ENCODE measurements at places on chromosomes 3 and 15.
A peak's percentile ranks its signal among the peaks of the same experiment; 100 is the strongest.

GRCh38 chr3:123872621-123873020 is 11.5 kb downstream of the MYLK start:
- DNase-seq, result no peak

DNA sequence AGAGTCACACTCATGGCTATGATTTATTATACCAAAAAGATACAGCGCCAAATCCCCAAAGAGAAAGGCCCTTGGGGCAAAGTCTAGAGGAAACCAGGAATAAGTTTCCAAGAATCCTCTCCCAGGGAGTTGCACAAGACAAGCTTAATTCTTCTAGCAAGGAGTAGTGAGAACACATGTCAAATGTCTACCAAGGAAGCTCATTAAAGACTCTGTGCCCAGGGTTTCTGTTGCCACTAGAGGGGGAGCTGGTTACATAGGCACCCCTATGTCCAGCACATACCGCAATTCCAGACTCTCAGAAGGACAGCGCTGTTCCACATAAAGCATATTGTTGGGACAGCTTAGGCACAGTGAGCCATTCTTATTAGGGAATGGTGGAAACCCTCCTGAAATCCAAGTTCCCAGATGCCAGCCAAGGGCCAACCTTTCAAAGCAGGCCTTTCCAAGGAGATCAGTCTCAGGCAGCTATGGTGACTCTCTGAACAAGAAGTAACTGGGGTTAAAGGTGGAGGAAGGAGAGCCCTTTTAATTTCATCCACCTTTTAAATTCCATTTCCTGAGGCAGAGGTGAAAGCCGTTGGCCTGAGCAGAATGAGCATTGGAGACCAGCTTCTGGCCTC is 194.2 kb downstream of the UACA start:
- DNase-seq, result peak; percentile 62

- DNase-seq, result no peak
Observed at GRCh38 chr3:141921316-141921715, 44.9 kb downstream of the ATP1B3 start.

- no peak for DNase-seq
Observed at GRCh38 chr3:85604641-85605040, 645.9 kb downstream of the CADM2 start.

- peak; percentile 99 for DNase-seq
Observed at GRCh38 chr3:9399746-9400145, 2.3 kb downstream of the SETD5 start.

DNA sequence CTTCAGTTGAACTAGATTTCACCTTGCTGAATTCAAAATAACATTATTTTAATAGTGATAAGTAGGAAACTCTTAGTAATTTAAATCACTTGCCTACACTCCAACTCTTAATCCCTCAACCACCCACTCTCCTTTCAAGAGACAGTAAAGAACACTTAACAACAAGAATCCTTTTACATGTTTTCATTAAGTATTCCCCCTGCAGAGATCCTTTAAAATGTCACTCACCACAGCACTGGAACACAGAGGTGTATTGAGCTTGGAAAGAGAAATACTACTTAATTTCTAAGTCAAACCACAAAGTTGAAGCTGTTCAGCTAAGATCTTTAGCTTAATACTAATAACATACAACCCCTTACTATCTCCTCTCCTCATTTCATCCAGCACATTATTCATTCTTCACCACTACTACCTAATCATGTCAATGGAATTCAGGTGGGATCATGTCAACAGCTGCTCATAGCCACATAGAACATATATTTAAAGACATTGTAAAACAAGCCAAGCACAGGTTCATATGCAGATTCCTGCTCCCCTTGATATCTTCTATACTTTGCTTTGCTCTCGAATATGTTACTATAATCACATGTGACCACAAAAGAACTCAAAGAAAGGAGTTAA is 40.5 kb downstream of the IMPG2 start:
- DNase-seq, result no peak

DNA sequence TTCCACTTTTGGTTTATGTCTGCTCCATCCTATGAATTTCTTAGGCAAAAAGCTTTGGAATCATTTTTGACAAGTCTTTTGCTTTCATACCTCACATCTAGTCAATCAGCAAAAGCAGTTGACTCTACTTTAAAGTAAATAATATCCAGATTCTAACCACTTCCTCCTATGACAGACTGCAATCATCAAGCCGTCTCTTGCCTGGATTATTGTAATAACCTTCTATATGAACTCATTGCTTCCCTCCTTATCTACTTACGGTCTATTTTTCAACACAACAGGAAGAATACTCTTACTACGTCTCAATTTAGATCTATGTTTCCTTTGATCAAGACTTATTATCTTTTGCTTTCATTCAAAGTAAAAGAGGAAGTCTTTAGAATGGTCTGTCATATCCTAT is 20.7 kb downstream of the CLDN1 start:
- no peak for DNase-seq

DNA sequence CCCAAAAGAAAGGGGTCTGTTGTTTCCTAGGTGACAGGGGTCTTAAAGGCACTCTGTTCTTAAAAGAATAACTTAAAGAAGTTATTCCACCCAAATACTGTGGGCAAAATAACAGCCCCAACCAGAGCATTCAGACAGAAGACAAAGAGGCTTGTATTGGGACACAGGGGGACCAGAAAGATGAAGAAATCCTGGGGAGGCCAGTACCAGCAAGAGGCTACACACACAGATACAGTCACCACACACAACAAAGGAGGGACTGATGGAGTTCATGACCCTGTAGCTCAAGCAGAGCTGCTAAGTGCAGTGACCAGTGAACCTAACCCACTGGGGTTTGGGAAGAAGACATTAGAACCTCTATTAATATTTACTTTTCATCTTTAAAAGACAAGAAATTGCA is 59.0 kb downstream of the MTHFS start:
- no peak for DNase-seq

- no peak for DNase-seq
Observed at GRCh38 chr3:182786564-182787196, 6.6 kb upstream of the ATP11B start.

Data from mesenchymal stem cell (in vitro differentiated cells and primary cell).